ENCODE measurements at places on chromosomes 1 and 21.
A peak's percentile ranks its signal among the peaks of the same experiment; 100 is the strongest.

GRCh38 chr21:34510148-34511142, 1.6 kb downstream of the KCNE1 start:
- no peak for DNase-seq
- peaks cover 3% of the 10 kb centered on the region for H3K4me1 ChIP-seq
- H3K27me3 ChIP-seq, result no peaks in the 10 kb centered on the region
- no peak overlapping the region for H3K27ac ChIP-seq
- no peak overlapping the region for H3K4me3 ChIP-seq

- no peak overlapping the region for H3K4me3 ChIP-seq
- no peak for DNase-seq
- H3K27me3 ChIP-seq, result peaks cover 7% of the 10 kb centered on the region
- H3K4me1 ChIP-seq, result peaks cover 25% of the 10 kb centered on the region
- H3K27ac ChIP-seq, result no peak overlapping the region
These were observed 97.4 kb upstream of the TMPRSS2 start for GRCh38 chr21:41605178-41605933.

DNA sequence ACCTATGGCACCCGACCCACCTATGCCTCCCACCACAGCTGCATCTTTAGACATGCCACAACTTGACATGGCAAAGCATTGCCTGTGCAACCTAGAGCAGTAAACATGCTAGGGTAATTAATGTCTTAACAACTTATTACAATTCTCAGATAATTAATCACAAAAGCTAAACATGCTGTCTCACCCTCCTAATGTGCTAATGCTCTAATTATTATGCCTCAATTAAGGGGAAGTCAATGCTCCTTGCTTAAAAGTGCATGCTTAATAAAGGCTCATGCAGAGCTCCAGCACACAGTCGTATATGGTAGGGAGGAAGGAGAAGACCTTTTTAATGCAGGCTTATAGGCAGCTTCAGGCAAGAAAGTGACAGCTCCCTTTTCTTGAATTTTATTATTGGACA, 396.0 kb downstream of the SEC16B start:
- no peak for DNase-seq
- no peak overlapping the region for H3K27ac ChIP-seq
- no peak overlapping the region for H3K4me3 ChIP-seq
- H3K4me1 ChIP-seq, result peaks cover 10% of the 10 kb centered on the region
- H3K36me3 ChIP-seq, result no peaks in the 10 kb centered on the region

- H3K4me1 ChIP-seq, result no peaks in the 10 kb centered on the region
- no peak overlapping the region for H3K4me3 ChIP-seq
- H3K36me3 ChIP-seq, result no peaks in the 10 kb centered on the region
- H3K27ac ChIP-seq, result no peak overlapping the region
- no peak for DNase-seq
These were observed 73.0 kb upstream of the TLR5 start for GRCh38 chr1:223216074-223216473.

DNA sequence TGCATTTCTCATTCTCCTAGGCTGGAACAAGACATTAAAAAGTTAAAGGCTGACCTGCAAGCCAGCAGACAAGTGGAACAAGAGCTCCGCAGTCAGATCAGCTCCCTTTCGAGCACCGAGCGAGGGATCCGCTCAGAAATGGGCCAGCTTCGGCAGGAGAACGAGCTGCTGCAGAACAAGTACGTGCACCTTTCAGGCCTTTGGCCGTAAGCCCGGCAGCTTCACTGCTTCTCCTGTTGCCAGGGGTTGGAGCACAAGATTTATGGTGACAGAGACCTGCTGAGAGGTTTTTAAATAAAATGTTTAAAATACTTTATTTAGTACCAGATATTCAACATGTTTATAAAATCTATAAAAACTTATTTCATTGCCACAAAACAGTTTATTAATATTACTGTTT, 53.4 kb downstream of the MACO1 start:
- no peaks in the 10 kb centered on the region for H3K27me3 ChIP-seq
- no peak overlapping the region for H3K4me3 ChIP-seq
- no peak for DNase-seq
- peaks cover 37% of the 10 kb centered on the region for H3K4me1 ChIP-seq
- H3K36me3 ChIP-seq, result peaks cover 32% of the 10 kb centered on the region

- peak overlapping the region; percentile 94 for H3K27ac ChIP-seq
- H3K4me1 ChIP-seq, result peaks cover 63% of the 10 kb centered on the region
- DNase-seq, result peak; percentile 85
- H3K27me3 ChIP-seq, result no peaks in the 10 kb centered on the region
- H3K4me3 ChIP-seq, result peak overlapping the region; percentile 70
These were observed 4.0 kb downstream of the S100A16 start for GRCh38 chr1:153608742-153609584.

DNA sequence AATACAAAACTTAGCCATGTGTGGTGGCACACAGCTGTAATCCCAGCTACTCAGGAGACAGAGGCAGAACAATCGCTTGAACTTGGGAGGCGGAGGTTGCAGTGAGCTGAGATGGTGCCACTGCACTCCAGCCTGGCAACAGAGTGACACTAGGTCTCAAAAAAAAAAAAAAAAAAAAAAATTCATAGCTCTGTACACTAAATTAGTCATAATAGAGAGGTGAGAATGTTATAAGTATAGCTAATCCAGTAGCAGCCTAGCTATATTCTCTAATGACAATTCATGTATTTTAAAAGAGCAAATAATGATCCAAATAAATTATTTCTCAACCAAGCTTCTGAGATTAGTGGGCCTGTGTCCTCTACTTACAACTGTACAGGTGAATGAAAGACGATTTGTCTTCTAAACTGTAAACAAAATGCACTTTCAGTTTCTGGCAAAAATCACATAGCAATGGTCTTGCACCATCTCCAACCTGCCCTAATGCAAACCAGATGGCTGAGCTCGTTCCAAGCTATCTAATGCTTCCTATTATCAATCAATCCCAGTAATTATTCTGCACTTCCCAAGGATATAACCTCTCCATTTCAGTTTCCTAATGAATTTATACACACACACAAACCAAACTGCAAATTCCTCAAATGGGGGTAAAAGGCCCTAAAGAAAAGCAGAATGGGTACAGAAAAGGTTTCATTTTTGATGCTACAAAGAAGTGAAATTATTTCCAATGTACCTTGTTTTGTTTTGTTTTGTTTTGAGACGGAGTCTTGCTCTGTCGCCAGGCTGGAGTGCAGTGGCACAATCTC, 56.5 kb downstream of the GATAD2B start:
- H3K4me1 ChIP-seq, result peaks cover 3% of the 10 kb centered on the region
- no peak overlapping the region for H3K27ac ChIP-seq
- no peaks in the 10 kb centered on the region for H3K27me3 ChIP-seq
- no peak overlapping the region for H3K4me3 ChIP-seq
- H3K36me3 ChIP-seq, result no peaks in the 10 kb centered on the region

DNA sequence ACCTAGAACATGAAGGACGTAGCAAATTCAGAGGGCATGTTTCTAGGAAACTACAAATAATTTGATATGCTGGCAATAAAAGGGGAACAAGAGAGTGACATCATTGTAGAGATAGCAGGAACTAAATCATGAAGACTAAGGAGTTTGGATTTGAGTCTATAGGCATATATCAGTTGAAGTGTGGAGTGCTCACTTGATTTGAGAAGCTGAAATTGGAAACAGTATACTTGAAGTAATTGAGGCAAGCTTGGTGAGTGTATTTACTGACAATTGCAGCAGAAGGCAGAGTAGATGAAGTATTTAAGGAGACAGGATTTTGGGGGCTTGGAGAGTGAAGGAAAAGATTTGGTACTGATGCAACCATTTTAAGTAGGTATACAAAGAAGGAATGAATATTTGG, 6.4 kb upstream of the TMCO2 start:
- H3K27ac ChIP-seq, result no peak overlapping the region
- H3K36me3 ChIP-seq, result peaks cover 16% of the 10 kb centered on the region
- no peak overlapping the region for H3K4me3 ChIP-seq
- no peaks in the 10 kb centered on the region for H3K27me3 ChIP-seq
- H3K4me1 ChIP-seq, result no peaks in the 10 kb centered on the region
- DNase-seq, result no peak

Data from suprapubic skin (tissue), 4 donors.